COLO829 (cell line): ENCODE measurements at places on chromosomes 2 and 18.

- no peak for DNase-seq
Observed at GRCh38 chr2:117436697-117437096, 377.8 kb upstream of the DDX18 start.

GRCh38 chr2:7356909-7357584 is 439.8 kb downstream of the RNF144A start:
- no peak for DNase-seq

GRCh38 chr2:1414121-1414520 is 858 bp downstream of the TPO start:
- DNase-seq, result no peak

GRCh38 chr2:229252996-229253395 is 18.1 kb downstream of the PID1 start:
- DNase-seq, result no peak

GRCh38 chr2:63976125-63976510 is 43.1 kb downstream of the VPS54 start:
- DNase-seq, result no peak

DNA sequence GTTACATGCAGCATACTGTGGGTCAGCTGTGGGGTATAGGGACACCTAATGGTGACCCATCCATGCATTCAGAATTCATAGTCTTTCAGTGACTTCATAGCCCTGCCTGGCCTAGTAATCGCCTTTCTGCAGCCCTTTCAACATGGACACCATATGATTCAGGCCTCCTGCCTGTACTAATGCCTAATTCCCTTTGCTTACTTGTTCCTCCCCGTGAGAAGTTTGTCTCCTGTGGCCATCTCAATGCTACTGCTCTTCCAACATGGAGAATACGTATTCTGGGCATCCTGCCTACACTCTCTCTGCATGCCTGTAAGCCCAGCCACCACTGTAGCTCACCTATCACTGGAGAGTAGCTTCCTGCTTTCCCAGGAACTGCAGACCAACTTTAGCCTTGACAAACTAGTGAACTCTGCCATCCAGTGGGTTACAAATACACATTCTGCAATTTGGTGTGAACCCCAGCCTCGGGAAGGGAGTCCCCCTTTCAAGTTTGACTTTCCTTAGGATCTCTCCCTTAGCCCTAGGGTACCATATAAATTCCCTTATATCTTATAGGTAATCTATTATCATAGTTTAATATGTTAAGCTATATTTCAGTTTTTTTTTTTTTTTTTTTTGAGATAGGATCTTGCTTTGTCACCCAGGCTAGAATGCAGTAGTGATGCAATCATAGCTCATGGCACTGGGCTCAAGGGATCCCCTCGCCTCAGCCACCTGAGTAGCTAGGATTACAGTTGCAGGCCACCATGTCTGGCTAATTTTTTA is 22.3 kb downstream of the M1AP start:
- DNase-seq, result no peak

- peak; percentile 46 for DNase-seq
Observed at GRCh38 chr18:77522051-77522675, 272.5 kb downstream of the GALR1 start.

GRCh38 chr2:69721022-69721421 is 20.9 kb upstream of the ANXA4 start:
- no peak for DNase-seq

GRCh38 chr2:10120158-10120876 is 2.2 kb upstream of the RRM2 start:
- peak; percentile 92 for DNase-seq

DNA sequence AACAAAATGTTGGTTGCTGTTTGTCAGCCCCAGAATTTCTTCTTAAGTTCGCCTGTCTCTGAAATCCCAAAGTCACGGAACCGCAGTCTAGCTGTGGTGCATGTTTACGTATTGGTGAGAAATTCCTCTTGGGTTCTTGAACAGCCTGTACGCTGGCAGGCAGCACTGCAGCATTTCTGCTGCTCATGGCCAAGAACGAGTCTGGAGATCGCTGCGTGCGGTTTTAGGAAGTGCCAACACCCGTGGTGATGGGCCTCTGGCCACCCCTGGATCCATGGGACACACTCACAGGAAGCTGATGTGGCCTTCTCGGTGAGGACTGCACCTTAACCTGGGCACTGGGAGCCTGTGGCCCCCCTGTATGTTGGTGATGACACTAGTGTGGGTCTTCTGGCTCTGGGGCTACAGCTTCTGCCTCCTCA is 23.7 kb downstream of the ASB1 start:
- DNase-seq, result no peak

GRCh38 chr2:172416447-172417058 is 10.8 kb upstream of the ITGA6 start:
- no peak for DNase-seq

GRCh38 chr2:96869281-96869821 is 529 bp downstream of the SEMA4C start:
- DNase-seq, result peak; percentile 36

GRCh38 chr18:50709193-50709592 is 110.6 kb downstream of the MRO start:
- no peak for DNase-seq

DNA sequence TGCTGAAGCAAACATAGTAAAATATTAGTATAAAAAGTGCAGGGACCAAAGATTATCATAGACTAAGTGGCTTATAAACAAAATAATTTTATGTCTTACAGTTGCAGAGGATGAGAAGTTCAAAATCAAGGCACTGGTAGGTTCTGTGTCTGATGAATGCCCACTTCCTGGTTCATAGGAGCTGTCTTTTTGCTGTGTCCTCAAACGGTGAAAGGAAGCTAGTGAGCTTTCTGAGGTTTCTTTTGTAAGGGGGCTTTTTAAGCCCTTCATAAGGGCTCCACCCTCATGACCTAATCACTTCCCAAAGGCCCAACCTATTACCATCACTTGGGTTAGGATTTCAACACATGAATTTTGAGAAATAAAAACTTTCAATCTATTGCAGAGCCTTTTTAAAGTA is 946.7 kb upstream of the ACVR2A start:
- no peak for DNase-seq

GRCh38 chr18:57050310-57050949 is 96.5 kb upstream of the BOD1L2 start:
- no peak for DNase-seq

DNA sequence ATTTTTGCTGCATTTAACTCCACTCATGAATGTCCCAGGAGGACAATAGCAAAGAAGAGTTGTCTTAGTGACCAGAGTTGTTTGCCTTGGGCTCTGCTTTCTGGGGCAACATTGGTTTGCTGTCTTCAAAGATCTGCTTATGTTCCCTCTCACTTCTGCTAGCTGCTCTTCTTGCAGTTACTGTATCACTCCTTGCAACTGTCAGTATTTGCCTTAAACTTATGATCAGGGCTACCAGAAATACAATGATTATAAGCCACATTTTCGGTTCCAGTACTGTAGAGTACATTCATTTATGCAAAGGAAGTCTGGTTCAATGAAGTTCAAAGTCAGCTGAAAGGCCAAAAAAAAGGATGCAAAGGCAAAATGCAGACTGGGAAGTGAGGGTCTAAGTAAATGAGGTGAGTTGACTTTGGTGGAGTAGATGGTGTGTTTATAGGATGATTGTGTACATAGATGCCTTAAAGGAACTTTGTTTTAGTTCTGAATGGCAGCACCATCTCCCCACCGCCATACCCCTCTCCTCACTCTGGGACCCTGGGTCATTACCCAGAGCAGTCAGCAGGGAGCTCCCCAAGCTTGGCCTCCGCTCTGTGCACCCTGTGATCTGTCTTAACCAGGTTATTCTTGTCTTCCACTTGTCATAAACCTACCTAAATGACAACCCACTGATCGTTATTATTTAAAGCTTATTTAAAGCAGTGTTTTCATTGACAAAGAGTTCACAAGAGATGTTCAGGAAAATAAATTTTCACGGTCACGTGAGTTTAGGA is 236.0 kb downstream of the DOK6 start:
- no peak for DNase-seq

- DNase-seq, result no peak
Observed at GRCh38 chr2:65347913-65348312, 84.5 kb downstream of the SPRED2 start.

GRCh38 chr2:207141386-207141785 is 24.4 kb downstream of the KLF7 start:
- DNase-seq, result no peak

DNA sequence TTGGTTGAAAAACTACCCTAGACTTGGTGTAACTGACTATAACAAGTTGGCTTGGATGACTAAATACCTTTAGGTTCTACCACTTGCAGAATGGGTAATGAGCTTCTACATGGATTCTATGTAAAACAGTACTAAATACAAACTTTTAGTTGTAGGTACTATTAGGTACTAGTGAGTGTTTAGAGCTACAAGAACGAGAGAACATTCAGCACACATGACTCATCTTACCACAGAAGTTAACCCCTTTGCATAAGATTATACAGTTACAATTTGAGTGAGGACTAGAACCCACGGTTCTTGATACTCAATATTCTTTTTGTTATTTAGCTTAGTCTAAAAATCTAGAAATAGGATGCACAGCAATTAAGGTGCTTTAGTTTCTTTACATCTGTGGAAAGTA is 101.7 kb upstream of the TFCP2L1 start:
- no peak for DNase-seq

DNA sequence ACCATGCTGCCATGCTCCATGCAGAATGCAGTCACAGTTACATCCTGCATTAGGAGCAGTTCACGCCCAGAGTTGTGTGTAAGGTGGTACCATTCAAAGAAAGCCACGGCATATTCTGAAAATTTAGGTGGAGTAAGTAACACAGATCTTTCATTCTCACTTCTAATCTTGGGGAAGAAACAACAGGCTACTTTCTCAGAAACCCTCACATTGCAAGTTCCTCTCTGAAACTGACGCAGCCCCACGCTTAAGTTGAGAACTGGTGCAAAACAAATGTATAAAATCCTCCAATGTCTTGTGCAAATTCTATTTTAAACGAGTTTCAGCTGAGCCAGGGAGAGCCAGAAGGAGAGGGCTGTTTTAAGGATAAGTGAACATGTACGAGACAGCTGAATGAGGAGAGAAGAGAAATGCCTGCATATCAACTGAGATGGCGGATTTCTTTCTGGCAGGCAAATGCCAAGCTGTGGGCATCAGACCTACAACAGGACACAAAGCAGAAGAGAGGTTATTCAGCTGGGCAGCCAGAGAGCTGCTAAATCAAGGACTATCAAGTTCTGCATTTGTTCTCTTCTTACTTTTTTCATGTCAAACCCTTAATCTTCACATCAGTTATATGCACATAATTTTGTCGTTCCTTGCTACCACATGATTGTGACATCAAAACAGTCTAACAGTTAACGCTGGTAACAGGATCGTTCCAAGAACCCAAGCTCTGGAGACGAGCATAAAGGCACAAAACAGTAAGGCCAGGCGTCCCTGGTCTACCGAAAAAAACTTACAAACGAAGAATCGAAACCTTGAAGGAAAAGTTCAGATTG is 6.4 kb downstream of the ARL4C start:
- DNase-seq, result no peak

DNA sequence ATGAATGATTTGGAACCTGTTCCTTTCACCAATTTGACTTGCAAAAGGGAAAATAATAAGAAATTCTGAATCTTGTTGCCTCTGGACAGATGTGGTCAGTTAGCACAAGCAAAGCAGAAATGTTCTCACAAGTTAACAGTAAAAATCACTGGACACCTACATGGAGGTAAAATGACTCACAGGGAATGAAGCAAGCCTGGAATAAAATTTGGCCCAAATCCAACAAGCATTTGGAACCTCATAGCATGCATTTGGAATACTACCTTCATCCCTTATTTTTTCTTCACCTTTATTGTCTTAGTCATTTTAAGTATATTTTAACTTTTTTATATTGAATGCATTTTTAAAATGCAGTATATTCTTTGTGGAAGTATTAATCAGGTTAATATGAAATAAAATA is 602.9 kb downstream of the ARHGAP15 start:
- DNase-seq, result no peak

- DNase-seq, result no peak
Observed at GRCh38 chr2:27041752-27042151, 9.0 kb downstream of the TMEM214 start.

- no peak for DNase-seq
Observed at GRCh38 chr2:25207078-25207545, 38.7 kb upstream of the POMC start.

GRCh38 chr18:79950515-79951341 is 725 bp downstream of the SLC66A2 start:
- DNase-seq, result no peak

GRCh38 chr18:67108894-67109293 is 407.6 kb downstream of the DSEL start:
- no peak for DNase-seq

- DNase-seq, result peak; percentile 37
Observed at GRCh38 chr2:54360055-54360792, 95.9 kb upstream of the SPTBN1 start.

GRCh38 chr2:232802091-232802490 is 25.7 kb upstream of the KCNJ13 start:
- no peak for DNase-seq

DNA sequence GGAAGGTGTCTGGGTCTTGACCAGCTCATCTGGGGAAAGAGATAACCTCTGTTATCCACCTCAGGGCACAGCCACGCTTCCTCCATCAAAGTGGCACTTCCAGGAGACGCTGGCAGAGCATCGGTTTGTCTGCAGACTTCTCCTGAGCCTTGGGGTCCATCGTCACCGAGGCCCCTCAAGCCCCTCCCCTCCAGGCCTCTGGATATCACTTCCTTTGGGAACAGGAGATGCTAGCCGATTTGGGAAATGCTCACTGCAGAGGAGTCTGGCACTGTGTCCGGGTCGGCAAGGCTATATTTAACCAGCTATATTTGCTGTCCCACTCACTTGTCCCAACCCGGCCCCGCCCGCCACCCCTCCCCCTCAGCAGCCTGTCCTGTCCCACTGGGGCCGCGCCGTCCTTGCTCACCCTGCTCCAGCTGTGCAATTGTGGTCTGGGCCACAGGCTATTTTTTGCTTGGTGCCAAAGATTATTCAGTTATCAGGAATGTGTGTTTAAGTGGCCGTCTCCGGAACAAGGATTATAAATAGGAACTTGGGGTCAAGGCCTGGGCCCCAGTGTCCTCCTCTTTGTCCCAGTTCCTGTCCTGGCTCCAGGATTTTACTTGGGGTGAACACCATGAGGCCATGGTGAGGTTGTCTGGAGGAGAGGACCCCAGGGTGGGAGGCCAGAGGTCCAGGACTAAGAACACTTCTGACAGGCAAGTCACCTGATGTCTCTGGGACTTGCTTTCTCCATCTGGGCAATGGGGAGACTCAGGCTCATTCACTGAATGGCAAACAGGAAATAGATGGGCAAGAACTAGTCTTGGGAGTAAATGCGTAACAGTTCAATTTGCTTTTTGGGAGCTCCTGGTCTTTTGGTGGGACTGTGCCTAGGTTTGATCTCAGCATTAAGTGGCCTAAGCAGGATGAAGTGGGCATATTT is 263.6 kb downstream of the DYSF start:
- no peak for DNase-seq

GRCh38 chr2:57210855-57211254 is 835.8 kb upstream of the VRK2 start:
- no peak for DNase-seq

GRCh38 chr2:200814276-200814815 is 2.6 kb downstream of the BZW1 start:
- DNase-seq, result no peak

DNA sequence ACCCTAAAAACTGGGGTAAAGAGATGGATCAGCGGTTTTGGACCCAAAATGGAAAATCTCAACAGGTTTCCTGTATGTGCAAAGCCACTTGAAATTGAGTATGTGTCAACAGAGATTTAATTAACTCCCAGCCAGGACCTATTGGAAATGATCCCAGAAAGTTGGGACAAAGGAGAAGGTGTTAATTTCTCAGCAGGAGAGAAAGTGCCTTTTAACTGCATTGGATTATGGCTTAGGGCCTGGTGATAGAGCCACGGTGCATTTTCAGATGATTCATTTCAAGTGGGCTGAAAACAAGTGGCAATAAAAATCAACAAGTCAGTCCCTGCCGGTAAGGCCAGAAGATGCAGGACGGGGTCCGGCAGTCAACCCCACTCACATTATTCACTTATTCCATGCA is 80.2 kb upstream of the BCL11A start:
- DNase-seq, result no peak
